Spleen (tissue), 13 donors: ENCODE measurements at places on chromosomes 2 and 18. TPM values are rescaled to one million over a fixed set of nuclear protein-coding genes. Genes with fewer than 3 reads are reported as not detected.

DNA sequence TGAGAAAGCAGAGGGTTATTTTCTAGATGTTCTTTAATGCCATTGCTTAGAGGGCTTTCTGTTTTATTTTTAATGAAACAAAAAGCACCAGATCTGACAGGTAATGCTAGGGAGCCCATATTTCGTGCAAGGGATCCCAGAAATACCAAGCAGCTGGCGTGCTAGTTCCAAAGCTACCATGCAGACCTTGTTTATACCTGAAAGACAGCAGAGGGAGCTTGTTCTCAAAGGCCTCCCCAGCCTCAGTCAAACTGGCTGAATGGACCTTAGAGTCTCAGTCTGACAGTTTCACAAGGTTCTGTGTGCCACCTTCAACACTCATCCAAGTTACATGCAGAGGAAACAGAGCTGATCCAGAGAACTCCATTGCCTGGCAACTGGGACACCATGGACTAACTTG, 48.6 kb downstream of the GALNT14 start:
- no peak for DNase-seq
- no peaks in the 10 kb centered on the region for H3K36me3 ChIP-seq
- no peak overlapping the region for H3K27ac ChIP-seq
- H3K27me3 ChIP-seq = no peaks in the 10 kb centered on the region
- H3K4me1 ChIP-seq = no peaks in the 10 kb centered on the region

DNA sequence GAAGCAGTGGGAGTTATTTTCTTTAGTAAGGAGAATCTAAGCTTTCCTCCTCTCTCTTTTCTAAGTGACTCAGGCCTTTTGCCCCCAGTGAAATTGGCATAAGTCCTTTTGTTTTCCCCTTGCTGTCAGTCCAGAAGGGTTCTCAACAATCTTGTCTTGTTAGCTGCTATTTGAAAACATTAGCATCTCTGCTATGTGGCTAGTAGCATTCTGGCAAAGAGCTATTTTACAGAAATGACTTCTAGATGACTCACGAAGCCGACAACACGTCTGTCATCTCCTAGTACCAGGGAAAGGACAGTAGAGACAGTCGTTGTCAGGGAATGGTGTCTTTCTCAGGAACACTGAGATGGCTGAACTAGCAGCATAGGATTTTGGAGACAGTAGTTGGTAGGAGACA, 14.7 kb downstream of the SMARCAL1 start:
- H3K27ac ChIP-seq = no peak overlapping the region
- no peaks in the 10 kb centered on the region for H3K27me3 ChIP-seq
- H3K4me1 ChIP-seq = peaks cover 3% of the 10 kb centered on the region
- no peak for DNase-seq
- no peak overlapping the region for H3K4me3 ChIP-seq
- H3K36me3 ChIP-seq = peaks cover 96% of the 10 kb centered on the region

GRCh38 chr2:200649724-200650123, 63.9 kb downstream of the AOX1 start:
- no peaks in the 10 kb centered on the region for H3K36me3 ChIP-seq
- H3K4me1 ChIP-seq = no peaks in the 10 kb centered on the region
- H3K27me3 ChIP-seq = no peaks in the 10 kb centered on the region

- no peak overlapping the region for H3K4me3 ChIP-seq
- H3K4me1 ChIP-seq = peaks cover 100% of the 10 kb centered on the region
- H3K36me3 ChIP-seq = peaks cover 8% of the 10 kb centered on the region
- DNase-seq = no peak
Measured at GRCh38 chr2:227511239-227511930, 39.4 kb downstream of the AGFG1 start.

GRCh38 chr2:216881411-216881810, 21.5 kb upstream of the TNP1 start:
- DNase-seq = no peak
- H3K4me1 ChIP-seq = no peaks in the 10 kb centered on the region
- no peak overlapping the region for H3K4me3 ChIP-seq
- no peaks in the 10 kb centered on the region for H3K36me3 ChIP-seq

GRCh38 chr2:19933351-19933981, 31.7 kb upstream of the TTC32 start:
- H3K36me3 ChIP-seq = peaks cover 18% of the 10 kb centered on the region
- H3K27ac ChIP-seq = no peak overlapping the region
- no peaks in the 10 kb centered on the region for H3K27me3 ChIP-seq
- H3K4me1 ChIP-seq = no peaks in the 10 kb centered on the region

DNA sequence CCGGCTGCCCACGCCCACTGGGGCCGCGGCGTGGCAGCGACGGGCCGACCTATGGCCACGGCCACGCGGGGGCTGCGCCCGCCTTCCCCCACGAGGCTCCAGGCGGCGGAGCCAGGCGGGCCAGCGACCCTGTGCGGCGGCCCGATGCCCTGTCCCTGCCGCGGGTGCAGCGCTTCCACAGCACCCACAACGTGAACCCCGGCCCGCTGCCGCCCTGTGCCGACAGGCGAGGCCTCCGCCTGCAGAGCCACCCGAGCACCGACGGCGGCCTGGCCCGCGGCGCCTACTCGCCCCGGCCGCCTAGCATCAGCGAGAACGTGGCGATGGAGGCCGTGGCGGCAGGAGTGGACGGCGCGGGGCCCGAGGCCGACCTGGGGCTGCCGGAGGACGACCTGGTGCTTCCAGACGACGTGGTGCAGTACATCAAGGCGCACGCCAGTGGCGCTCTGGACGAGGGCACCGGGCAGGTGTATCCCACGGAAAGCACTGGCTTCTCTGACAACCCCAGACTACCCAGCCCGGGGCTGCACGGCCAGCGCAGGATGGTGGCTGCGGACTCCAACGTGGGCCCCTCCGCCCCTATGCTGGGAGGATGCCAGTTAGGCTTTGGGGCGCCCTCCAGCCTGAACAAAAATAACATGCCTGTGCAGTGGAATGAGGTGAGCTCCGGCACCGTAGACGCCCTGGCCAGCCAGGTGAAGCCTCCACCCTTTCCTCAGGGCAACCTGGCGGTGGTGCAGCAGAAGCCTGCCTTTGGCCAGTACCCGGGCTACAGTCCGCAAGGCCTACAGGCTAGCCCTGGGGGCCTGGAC, 253.2 kb downstream of the GLI2 start:
- DNase-seq = peak; percentile 62
- no peak overlapping the region for H3K27ac ChIP-seq
- H3K27me3 ChIP-seq = no peaks in the 10 kb centered on the region
- no peak overlapping the region for H3K4me3 ChIP-seq
- H3K4me1 ChIP-seq = no peaks in the 10 kb centered on the region

- H3K4me1 ChIP-seq = no peaks in the 10 kb centered on the region
- H3K4me3 ChIP-seq = no peak overlapping the region
- H3K36me3 ChIP-seq = no peaks in the 10 kb centered on the region
- no peak for DNase-seq
Measured at GRCh38 chr2:57278451-57278850, 768.2 kb upstream of the VRK2 start.

DNA sequence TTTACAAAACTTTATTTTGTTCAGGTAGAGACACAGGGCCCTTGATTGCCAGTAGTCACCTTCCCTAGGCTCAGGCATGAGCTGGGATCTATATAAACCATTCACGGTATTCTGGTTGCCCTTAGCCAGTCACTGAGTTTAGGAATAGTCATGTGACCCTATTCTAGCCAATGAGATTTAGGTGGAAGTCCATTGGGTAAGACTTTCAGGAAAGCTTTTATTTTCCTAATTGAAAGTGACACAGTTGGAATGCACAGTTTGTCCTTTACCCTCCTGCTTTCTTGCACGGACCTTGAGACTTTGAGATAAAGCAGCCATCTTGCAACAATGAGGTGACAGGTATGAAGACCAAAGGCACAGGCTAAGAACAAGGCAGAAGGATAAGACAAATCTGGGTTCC, 21.5 kb downstream of the SLC4A5 start:
- no peak overlapping the region for H3K27ac ChIP-seq
- no peaks in the 10 kb centered on the region for H3K36me3 ChIP-seq
- H3K27me3 ChIP-seq = no peaks in the 10 kb centered on the region
- H3K4me1 ChIP-seq = no peaks in the 10 kb centered on the region
- no peak overlapping the region for H3K4me3 ChIP-seq

DNA sequence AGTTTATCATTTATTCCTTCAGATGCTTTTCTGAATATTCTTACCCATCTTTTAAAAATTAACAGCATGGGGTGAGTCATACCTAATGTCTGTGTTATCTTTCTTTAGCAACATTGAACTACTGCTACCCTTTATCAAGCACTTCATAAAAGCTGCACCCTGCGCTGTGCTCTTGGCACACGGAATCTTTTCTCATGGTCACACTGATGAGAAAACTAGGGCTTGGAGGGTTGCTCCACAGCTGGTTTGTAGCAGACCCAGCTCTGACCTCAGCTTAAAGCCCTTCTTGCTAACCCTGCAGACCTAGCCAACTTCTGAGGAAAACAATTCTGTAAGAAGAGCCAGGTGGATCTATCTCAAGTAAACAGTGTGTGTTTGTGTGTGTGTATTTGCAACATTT, 106.3 kb downstream of the RNF144A start:
- no peak overlapping the region for H3K27ac ChIP-seq
- peaks cover 3% of the 10 kb centered on the region for H3K36me3 ChIP-seq
- no peak for DNase-seq
- H3K4me3 ChIP-seq = no peak overlapping the region
- no peaks in the 10 kb centered on the region for H3K27me3 ChIP-seq

DNA sequence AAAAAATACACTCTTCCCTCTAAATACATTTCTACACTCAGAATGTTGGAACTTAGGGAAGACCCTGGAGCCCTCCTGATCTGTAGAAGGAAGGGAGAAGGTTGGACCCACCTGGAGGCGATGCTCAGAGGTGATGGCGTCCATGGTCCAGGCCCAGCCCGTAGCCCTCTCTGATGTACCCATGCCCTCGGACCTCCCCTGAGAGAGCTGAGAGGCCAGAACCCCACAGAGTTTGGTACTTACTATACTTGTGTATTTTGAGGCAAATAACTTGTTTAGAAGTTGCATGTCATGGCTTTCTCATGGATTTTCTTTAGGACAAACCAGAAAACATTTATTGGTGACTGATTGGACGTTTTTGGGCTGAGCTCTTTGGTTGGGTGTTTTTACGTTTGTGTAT, 10.5 kb downstream of the CTDP1 start:
- no peaks in the 10 kb centered on the region for H3K4me1 ChIP-seq
- H3K27ac ChIP-seq = no peak overlapping the region
- H3K27me3 ChIP-seq = no peaks in the 10 kb centered on the region
- no peak overlapping the region for H3K4me3 ChIP-seq

DNA sequence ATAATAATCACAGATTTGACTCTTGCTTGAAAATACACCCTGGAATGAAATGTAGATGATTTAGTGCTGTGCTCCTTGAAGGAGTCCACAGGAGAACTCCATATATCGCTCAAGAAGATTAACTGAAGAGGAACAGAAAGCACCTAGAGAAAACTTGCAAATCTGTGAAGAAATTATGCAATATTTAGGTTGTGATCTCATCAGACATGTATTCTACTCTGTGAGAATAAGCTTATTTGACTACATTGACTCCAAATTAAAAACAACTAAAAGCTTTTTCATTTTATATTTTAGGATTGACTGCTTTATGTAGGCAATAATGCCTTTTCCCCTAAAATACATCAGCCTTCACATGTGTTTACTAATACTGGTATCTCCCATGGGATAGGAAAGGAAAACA, 906.6 kb upstream of the LRATD1 start:
- no peak overlapping the region for H3K27ac ChIP-seq
- H3K27me3 ChIP-seq = no peaks in the 10 kb centered on the region
- DNase-seq = no peak
- no peak overlapping the region for H3K4me3 ChIP-seq

GRCh38 chr18:61975526-61976326, 82.9 kb upstream of the RNF152 start:
- DNase-seq = no peak
- no peak overlapping the region for H3K4me3 ChIP-seq
- H3K4me1 ChIP-seq = peaks cover 6% of the 10 kb centered on the region

DNA sequence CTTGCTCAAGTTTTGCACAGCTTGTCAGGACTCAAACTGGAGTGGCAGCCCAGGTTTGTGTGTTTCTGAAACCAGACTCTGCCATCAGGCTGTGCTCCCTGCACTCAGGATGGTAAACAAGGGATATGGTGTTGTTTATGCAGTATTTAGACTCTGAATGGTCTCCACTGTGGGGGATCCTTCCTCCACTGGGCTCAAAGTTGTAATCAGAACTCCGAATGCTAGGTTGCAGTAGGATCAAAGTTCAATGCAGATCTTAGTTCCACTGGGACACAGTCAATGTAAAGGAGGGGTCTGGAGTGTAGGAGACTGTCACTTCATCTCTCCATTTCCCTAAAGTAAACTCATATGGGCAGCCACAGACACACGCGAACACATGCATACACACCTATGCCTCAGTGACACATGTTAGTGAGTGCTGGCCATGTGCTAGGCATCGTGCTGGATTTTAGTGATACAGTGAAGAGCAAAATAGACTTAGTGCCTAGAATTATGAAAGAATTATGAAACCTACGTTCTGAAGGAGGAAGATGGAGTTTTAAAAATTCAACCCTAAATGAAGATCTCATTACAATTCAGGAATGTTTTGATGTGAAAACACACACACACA, 6.1 kb downstream of the IL18R1 start:
- DNase-seq = no peak
- H3K27ac ChIP-seq = no peak overlapping the region
- peaks cover 28% of the 10 kb centered on the region for H3K4me1 ChIP-seq
- no peaks in the 10 kb centered on the region for H3K27me3 ChIP-seq
- peaks cover 43% of the 10 kb centered on the region for H3K36me3 ChIP-seq
- no peak overlapping the region for H3K4me3 ChIP-seq

ERICH2 gene
- total RNA-seq = not detected

C2orf15 gene
- 2.4 TPM for total RNA-seq

IFT172 gene
- 30.7 TPM for total RNA-seq

MAPK4 gene
- total RNA-seq = not detected

SCYGR4 gene
- not detected for total RNA-seq
